ENCODE measurements at places on chromosomes 5 and 9. TPM values are rescaled to one million over a fixed set of nuclear protein-coding genes. Genes with fewer than 3 reads are reported as not detected.

TMEM171 gene
- total RNA-seq = not detected

KLHL9 gene
- 11.7 TPM for total RNA-seq

ZNF608 gene
- total RNA-seq = not detected

PDE6A gene
- not detected for total RNA-seq

DNA sequence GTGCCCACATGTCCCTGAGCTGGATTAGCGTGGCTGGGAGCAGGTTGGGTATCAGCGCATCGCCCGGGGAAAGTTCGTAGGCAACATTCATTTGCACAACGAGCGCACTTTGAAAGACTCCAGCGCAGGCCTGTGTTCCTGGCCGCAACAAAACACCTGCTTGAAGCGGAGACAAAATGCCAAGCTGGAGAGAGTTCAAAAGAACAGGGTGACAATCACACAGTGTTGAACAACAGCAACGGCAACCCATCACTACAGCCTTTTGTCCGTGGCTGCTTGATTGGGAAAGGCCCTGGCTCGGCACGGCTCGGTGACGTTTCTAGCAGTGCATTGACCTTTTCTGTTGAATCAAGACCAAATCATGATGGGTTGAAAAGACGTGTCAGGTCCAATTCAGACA is 336.3 kb downstream of the IRX1 start:
- no peak for DNase-seq

DNA sequence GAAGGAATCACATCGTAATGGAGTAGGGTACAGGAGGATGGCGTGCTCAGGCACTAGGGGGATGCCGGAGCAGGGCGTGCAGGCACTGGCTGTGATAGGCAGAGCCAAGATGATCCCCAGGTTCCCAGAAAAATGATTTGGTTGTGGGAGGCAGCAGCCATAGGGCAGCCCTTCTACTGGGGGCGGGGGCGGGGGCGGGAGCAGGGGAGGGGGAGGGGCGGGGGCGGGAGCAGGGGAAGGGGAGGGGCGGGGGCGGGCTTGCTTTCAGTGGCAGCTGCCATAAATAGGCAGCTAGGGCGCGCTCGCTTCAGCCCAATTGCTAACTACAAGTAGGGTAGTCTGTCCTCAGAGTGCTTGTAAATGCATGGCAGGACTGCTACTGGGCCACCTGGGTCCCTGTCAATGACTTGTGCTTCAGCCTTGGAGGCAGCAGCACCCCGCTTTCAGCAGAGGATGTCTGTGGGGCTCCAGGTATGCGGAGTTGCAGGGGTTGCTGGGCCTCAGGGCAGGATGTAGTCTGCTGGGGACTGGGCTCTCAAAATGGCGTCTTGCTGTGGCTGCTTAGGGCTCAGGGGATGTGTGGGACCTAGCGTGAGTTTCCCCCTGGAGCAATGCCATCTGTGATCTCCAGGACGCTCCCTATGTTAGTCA is 354.3 kb downstream of the RAB3C start:
- no peak for DNase-seq

GRCh38 chr9:124017929-124018729 is 6.6 kb downstream of the LHX2 start:
- DNase-seq = no peak
